ENCODE measurements at places on chromosomes 6 and 20.
A peak's percentile ranks its signal among the peaks of the same experiment; 100 is the strongest.

DNA sequence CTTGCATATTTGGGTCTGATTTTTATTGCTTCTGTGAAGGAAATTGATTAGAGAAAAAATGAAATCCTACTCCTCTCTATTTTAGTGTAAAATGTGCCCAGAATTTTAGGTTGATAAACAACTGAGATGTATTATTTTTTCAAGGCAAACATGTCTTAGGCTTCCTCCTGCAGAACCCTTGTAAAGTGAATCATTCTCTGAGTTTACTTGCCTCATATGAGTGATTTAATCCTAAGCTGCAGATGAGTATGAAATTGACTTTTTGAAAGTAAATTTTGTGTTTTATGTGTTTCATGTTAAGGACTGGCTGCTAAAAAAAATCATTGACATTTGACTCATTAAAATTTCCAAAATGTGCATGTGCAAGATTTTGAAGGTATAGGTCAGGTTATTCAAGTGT is 138.5 kb upstream of the PHACTR1 start:
- DNase-seq, result no peak

- peak; percentile 86 for DNase-seq
Measured at GRCh38 chr6:137904822-137905617, 38.0 kb downstream of the TNFAIP3 start.

DNA sequence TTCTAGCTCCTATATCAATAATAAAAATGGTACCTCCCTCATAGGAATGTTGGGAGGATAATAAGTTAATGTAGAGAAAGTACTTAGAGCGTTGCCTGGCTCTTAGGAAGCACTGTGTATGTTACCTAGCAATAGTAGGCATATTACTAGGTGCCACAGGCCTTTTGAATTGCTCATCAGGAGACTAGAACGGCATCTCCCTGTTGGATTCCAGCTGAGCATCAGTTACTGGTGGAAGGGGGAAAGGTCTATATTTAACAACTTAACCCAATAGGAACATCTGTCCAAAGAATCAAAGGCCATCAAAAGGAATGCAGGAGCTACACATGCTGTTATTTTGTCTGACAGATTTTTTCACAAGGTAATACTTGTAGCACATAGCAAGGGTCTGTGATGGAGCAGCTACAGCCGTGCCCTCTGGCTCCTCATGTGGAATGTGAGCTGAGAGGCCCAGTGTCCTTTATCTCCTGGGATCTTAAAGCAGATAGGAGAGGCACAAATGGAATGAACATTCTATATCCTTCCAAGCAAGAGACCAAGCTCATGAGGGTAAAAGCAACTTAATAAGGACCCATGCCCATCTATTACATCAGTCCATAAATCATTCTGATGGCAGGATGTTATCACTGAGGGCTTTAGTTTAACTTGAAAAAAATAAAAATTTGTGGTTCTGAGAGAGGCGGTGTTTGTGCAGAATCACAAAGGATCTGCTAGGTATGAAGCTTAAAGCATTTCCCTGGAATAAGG is 184.9 kb upstream of the LAMP5 start:
- no peak for DNase-seq

- no peak for DNase-seq
Measured at GRCh38 chr6:159713984-159714383, 13.3 kb upstream of the WTAP start.

GRCh38 chr20:18276821-18277220 is 11.5 kb upstream of the ZNF133 start:
- peak; percentile 76 for DNase-seq

DNA sequence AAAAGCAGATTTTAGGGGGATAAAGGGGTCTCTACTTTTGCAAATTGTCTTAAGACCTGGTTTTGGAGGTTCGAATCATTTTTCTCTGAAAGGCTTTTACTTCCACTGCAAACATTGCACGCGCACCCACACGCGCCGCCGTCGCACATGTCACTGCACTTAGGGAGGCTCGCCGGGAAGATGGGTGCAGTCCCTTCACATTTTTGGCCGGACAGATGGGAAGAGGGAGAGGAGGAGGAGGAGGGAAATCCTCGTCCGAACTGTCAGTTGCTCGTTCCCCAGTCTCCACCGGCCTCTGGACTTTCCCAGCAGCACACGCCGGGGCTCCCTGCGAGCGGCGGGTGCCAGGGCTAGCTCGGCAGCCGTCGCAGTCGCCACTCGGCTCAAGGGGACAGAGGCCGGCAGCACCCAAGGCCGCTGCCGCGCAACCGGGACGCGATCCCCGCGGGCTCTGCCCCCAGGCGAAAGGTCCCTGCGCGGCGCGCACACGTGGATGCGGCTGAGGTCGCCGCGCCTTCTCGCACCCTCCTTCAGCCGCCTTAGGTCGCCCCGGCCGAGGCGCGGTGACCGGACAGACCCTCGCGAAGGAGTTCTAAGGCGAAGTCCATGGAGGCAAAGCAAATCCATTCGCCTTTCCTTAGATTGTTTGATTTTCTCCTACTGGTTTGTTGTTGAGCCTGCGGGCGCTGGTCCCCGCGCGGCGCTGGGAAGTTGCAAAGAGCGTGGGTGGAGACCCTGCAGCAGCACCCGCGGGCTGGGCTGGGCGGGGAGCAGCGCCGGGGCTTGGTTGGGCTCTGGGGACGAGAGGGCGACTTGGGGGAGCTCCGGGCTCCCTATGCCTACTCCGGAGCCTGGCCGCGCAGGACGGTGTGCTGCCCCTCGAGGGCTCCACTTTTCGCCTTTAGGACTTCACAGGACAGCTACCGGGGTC is 1.2 kb downstream of the MYB start:
- DNase-seq, result peak; percentile 51

GRCh38 chr6:109295109-109295773 is 87.0 kb downstream of the CD164 start:
- DNase-seq, result no peak

GRCh38 chr6:17705428-17705777 is 1.3 kb downstream of the NUP153 start:
- DNase-seq, result no peak

GRCh38 chr6:66940003-66940402 is 1233.0 kb upstream of the EYS start:
- DNase-seq, result no peak

DNA sequence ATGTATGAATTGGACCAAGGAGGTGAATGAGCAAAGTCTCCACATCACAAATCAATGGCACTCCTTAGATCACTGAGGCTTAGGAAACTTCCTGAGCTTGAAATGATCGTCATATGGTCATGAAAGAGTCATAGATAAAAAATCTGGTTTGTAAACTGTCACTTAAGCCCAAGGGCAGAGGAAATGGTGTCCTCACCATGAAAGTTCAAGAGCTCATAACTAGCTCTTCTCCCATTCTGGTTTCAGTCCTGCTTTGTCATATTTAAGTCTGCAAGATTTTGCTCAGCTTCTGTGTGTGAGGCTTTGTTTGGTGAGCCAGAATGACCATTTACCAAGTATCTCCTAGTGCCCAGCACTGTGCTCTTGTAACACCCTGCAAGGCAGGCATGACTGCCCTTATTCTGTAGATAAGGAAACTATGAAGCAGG is 60.5 kb downstream of the GJA10 start:
- DNase-seq, result no peak

GRCh38 chr20:62487118-62487517 is 11.3 kb upstream of the GATA5 start:
- DNase-seq, result no peak

DNA sequence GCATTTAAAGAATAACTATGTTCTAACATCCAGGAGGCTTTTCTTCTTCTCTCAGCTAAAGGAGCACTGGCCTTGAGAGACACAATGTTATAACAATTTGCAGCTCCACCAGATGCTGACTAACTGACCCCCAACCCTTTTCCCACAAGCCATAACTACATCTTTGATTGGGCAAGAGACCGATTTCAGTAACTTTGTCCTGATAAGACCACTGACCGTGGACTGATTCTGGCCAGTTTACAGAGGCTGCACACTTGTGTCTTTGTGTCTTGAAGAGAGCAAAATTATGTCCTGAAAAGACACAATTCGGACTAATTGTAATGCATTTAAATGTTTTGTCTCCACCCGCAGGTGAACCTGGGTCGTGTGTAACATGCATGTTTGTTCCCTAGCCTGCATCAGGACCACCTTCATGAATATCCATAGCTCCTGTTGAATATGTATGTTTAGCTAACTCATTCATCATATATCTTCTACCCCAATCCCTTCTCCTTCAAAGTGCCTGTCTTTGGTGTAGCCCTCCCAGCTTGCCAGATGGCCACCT is 22.3 kb downstream of the ABRACL start:
- DNase-seq, result no peak

- DNase-seq, result no peak
Measured at GRCh38 chr6:112939563-112939962, 592.4 kb downstream of the RFPL4B start.

GRCh38 chr20:59376998-59377397 is 76.6 kb downstream of the EDN3 start:
- DNase-seq, result no peak

GRCh38 chr20:20201639-20202038 is 149.3 kb downstream of the CFAP61 start:
- no peak for DNase-seq

- DNase-seq, result no peak
Measured at GRCh38 chr20:44208165-44208564, 2.4 kb downstream of the OSER1 start.

DNA sequence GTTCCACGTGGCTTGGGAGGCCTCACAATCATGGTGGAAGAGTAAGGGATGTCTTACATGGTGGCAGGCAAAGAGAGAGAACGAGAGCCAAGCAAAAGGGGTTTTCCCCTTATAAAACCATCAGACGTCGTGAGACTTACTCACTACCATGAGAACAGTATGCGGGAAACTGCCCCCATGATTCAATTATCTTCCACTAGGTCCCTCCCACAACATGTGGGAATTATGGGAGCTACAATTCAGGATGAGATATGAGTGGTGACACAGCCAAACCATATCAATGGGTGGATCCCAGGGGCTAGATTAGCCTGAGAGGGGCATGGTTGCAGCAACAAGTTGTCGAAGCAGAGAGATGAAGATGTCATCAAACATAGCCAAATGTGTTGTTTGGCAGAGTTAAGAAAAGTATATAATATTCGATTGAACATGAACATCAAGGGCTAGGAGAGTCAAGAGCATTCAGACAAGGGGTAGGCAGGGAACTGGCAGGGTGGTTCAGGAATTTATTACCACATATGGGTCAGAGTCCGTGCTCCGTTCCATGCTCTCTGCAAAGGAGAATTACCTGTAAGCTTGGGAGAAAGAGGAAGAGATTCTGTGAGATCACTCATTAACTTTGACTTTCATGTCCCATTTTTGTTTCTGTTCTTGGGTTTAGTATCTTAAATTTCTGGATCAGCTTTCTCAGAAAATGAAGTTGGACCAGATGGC is 98.8 kb downstream of the CCDC170 start:
- no peak for DNase-seq

DNA sequence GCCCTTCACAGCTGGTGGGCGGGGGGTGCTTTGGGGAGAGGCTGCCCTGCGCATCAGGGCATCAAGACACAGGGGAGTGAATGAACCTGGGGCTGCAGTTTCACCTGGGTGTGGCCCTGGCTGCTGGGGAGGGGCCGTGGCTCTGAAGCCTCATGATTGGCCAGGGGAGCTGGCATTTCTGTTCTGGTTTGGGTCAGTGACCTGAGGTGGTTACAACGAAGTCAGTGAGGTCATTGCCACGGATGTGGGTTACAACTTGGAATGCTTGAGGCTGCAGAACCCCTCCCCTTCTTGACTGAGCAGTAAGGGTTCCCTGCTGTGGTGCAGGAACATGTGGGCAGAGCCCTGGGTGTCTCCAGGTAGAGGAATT is 3.0 kb downstream of the TCEA2 start:
- DNase-seq, result peak; percentile 80

GRCh38 chr6:68634726-68635411 is at the start of gene ADGRB3:
ADGRB3 (plus strand) TSS chr6:68635282; CDS start chr6:68638676, 3,394 bp downstream.
- peak; percentile 38 for DNase-seq

- no peak for DNase-seq
Measured at GRCh38 chr6:153872946-153873345, 166.1 kb upstream of the OPRM1 start.
